ENCODE measurements at places on chromosomes 12 and 14. TPM values are rescaled to one million over a fixed set of nuclear protein-coding genes. Genes with fewer than 3 reads are reported as not detected.

ESPL1 gene
- not detected for total RNA-seq

NTS gene
- total RNA-seq = not detected

DNA sequence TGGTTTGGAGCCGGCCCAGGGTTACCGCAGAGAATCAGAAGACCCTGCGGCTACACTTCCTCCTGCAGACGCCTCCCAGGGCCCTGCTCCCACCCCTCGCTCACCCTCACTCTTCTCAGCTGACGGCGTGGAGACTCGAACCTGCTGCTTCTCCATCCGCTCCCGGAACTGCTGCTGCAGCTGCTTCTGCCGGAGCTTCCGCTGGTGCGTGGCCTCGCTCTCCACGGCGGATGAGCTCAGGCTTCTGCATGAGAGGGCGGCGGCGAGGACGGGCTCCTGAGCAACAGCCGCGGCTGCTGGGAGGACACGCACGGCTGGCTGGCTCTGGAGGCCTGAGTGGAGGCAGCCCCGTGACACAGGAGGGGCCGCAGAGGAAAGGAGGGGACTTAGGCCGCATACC lies 33.3 kb downstream of the RAD52 start:
- H3K4me3 ChIP-seq = no peak overlapping the region
- no peaks in the 10 kb centered on the region for H3K4me1 ChIP-seq
- DNase-seq = no peak
- H3K27ac ChIP-seq = no peak overlapping the region
- no peaks in the 10 kb centered on the region for H3K36me3 ChIP-seq
- H3K27me3 ChIP-seq = no peaks in the 10 kb centered on the region

DNA sequence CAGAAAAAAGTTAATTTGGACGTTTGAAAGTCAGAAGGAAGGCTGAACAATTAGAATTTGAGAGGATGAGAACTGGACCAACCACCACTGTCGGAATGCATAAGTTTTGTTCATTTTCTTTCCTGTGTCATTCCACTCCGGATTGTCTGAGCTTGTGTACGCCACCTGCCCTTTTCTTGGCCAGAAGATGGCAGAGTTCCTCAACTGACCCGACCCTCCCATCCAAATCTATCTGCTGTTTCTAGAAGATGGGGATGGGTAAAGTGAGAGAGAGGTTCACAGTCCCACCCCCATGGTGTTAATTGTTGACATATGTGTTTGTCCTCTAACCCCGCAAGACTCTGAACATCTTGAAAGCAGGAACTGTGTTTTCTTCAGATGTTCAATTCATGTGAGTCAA lies 388.0 kb downstream of the VRK1 start:
- H3K27ac ChIP-seq = no peak overlapping the region
- no peaks in the 10 kb centered on the region for H3K4me1 ChIP-seq
- no peaks in the 10 kb centered on the region for H3K27me3 ChIP-seq
